Stimulated activated CD8-positive, alpha-beta memory T cell treated with anti-CD3 and anti-CD28 coated beads, Interleukin-4, amount 100 ng/mL, for 1 hour (primary cell): ENCODE measurements at places on chromosomes 7 and 10.

- DNase-seq: no peak
These were observed 75.9 kb downstream of the ADARB2 start for GRCh38 chr10:1661416-1661815.

DNA sequence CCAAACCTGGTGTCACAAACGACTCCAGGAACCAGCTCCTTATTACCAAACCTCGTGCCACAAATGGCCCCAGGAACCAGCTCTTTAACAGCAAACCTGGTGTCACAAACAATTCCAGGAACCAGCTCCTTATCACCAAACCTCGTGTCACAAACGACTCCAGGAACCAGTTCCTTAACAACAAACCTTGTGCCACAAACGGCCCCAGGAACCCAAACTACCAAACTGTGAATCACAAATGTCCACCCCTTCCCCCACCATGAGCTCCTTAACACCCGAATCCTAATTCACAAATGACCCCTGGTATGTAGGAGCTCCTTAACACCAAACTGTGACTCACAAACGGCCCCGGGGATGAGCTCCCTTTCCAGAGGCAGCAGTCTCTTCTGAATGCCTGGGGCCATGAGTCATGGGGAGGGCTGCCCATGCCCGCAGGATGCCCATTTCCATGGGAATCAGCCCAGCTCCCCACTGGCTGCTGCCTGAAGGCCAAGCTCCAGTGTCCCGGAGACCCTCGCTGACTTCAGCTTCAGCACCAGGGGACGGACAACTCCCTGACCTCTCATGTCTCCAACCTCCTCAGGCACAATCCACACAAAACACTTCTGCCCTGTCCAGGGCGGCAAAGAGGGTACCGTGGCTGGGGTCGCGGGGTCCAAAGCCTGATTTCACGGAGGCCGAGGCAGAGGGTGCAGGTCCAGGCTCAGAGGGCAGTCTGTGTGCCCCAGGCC, 213.1 kb downstream of the ELFN1 start:
- no peak for DNase-seq

GRCh38 chr10:15370212-15370855, 755 bp downstream of the FAM171A1 start:
- no peak for DNase-seq

- no peak for DNase-seq
These were observed 1158.8 kb upstream of the SORCS1 start for GRCh38 chr10:108323274-108323798.
